ENCODE measurements at places on chromosomes 4 and X.

DNA sequence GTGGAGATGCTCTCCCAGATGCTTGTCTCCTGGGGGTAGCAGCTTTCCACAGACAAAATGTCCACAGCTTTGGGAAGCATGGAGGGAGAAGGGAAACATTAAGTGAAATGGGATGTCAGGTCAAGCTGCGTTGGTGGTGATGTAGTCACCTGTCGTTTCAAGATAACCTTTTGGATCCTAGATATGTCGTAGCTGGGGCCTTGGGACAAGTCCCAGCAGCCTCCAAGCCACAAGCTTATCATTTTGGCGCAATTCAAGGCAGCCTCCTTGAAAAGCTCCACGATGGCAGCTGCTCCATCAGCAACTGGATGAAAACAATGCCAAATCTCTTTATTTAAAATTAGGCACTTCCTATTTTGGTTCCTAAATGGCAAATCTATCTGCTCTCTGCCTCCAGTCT is 52.0 kb downstream of the RTL9 start:
- no peak for DNase-seq

DNA sequence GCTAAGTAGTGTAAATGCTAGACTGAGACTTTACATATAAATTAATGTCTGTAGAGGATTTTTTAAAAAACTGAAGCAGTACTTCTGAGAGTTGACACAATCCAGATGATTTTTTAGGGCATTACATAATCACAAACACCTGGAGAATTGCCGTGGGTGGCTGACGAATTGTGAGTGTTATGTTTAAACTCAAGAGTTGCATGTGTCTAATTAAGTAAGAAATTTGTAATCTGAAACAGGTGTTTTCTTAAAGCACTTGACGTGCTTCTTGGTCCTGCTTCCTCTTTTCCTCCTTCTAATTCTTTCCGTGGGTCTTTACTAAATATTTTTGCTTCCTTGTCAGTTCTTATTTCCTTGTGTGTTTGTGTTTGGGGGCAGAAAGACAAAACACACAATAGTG is 27.8 kb downstream of the PIR start:
- DNase-seq = no peak

- peak; percentile 74 for DNase-seq
Observed at GRCh38 chrX:34382416-34382815, 250.3 kb upstream of the FAM47A start.

GRCh38 chrX:100994352-100995281 is 25.1 kb downstream of the ARL13A start:
- no peak for DNase-seq

GRCh38 chr4:76830964-76831703 is 66.8 kb downstream of the SOWAHB start:
- peak; percentile 85 for DNase-seq

- DNase-seq = no peak
Observed at GRCh38 chrX:73213734-73214425, 771 bp downstream of the NAP1L2 start.

- DNase-seq = peak; percentile 1
Observed at GRCh38 chrX:147803948-147804347, 107.8 kb upstream of the FMR1 start.

DNA sequence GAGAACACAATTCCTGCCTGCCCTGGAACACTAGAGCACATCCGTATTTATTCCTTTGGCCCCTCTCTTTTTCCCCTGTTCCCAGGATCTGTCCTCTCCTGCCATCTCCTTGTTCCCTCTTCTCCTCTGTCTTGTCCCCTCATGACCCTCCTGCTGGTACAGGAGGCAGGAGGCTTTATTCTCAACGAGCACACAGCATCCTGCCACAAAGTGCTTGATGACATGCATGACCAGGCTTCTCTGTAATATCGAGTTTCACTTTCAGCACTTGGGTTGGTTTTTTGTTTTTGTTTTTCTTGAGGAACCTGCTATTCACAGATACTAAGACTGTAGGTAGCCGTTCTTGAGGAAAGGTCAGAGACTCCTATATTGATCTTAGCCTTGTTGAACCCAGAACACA is 35.3 kb downstream of the NALF2 start:
- no peak for DNase-seq

DNA sequence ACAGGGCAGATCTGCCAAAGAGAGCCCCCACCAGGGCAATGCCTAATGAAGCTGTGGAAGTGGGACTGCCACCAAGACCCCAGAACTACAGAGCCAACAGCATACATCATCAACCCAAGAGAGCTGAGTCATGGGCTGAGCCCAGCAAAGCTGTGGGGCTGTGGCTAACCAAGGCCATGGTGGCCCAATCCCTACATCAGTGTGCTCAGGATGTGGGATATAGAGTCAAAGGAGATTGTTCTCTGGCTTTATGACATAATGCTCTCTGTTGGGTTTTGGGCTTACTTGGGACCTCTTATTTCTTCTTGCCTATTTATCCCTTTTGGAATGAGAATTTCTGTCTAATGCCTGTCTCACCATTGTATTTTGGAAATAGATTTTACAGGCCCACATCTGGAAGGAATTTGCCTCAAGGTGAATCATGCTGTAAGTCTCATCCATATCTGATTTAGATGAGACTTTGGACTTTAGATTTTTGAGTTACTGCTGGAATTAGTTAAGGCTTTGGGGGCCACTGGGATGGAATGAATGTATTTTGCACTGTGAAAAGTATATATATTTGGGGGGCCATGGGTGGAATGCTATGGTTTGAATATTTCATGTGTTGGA is 5.4 kb upstream of the PRDM5 start:
- DNase-seq = no peak

GRCh38 chrX:124392794-124393193 is 46.4 kb downstream of the SH2D1A start:
- no peak for DNase-seq

- DNase-seq = peak; percentile 45
Observed at GRCh38 chr4:41413670-41414411, 124.1 kb upstream of the LIMCH1 start.

- DNase-seq = no peak
Observed at GRCh38 chrX:99901091-99901490, 509.0 kb downstream of the PCDH19 start.

DNA sequence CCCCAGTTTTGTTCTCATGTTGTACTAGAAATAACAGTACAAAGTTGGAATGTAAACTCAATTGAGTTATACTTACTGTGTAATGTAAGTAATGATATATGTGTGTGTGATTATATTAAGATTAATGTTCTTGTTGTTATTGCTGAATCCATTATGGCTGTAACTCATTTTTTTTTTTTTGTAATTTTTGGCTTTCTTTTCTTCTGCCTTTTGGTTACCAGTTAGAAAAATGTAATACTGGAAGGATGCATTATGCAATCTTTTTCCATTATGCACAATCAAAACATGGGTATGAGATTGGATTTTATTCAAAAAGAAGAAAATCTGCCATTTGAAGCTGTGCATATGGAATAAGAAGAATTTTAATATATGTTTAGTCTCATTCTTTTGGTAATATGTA is 34.0 kb downstream of the BANK1 start:
- DNase-seq = peak; percentile 20

DNA sequence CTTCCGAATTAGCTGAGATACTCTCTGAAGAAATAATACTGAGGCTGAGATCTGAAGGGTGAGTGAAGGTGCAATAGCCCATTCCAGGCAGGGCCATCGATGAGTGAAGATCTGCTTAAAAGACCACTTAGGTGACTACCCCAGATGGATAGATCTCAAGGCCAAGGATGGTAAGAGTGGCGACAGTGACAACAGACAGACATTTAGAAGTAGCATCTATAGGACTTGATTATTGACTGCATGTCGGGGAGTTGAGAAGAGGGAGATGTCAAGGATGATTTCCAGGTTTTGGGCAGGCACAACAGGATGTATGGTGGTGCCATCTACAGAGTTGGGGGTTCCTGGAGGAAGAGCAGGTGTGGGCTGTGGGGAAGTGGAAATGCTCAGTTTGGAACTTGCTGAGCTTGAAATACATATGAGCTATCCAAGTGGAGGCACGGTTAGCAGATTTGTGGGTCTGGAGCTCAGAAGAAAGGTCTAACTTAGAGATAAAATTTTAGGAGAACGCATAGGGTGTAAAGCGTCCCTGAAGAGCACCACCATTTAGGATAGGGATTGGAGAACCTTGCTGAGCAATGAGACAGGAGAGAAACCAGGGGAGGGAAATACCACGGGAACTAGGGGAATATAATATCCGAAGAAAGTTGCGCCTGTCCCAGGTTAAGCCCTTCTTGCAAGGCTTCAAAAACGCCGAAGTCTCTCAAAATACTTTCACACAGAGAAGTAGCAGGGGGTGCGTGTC is 688 bp downstream of the UFSP2 start:
- no peak for DNase-seq

DNA sequence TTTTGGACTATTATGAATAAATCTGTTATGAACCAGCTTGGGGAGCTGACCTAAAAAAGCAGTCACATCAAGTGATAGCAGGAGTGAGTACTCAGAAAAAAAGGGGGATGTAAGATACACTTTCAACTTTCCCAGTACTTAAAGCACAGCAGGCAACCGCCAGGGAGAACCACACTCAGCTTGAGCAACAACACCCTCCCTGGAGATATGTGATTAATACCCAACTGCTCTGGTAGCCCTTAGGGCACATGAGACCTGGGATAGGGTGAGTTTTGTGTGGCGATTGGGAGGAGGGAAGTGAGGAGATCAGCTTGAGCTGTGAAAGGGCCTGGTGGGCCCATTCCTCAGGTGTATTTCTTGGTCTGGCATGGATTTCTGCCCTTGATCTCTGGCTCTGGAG is 220.3 kb upstream of the SFRP2 start:
- no peak for DNase-seq

GRCh38 chr4:103496800-103497199 is 223.0 kb downstream of the TACR3 start:
- DNase-seq = no peak

- no peak for DNase-seq
Observed at GRCh38 chr4:855880-856224, 29.9 kb upstream of the CPLX1 start.

- no peak for DNase-seq
Observed at GRCh38 chrX:80576806-80577533, 156.7 kb downstream of the TENT5D start.

GRCh38 chr4:38290366-38290765 is 330.2 kb downstream of the PTTG2 start:
- DNase-seq = peak; percentile 54

GRCh38 chrX:150525061-150525919 is 43.1 kb upstream of the MTM1 start:
- no peak for DNase-seq

GRCh38 chrX:110964786-110965185 is 131.2 kb upstream of the PAK3 start:
- no peak for DNase-seq

DNA sequence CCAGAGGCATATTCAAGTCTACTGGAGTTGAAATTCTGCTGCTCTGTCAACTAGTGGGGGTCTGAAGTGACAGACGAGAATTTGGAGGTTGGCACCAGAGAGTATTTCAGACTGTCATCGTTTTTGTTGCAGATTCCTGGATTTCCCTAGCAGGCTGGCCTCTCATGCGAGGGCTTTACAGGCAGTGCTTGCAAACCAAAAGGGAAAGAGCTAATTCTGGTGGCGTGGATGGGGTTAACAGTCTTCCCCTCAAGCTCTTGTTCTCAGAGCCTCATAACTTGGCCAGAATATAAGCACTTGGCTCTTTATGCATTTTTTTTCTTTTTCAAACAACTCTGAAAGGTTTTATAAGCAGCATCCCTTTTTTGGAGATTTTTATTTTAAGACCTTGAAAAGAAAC is at the start of gene SPARCL1:
Gene SPARCL1, minus strand, starts transcription at position 190 of the 400 bp plus-strand sequence. CDS start 29,802 bp downstream, outside the sequence.
- no peak for DNase-seq

- no peak for DNase-seq
Observed at GRCh38 chr4:183289688-183290087, 30.4 kb downstream of the CLDN22 start.

GRCh38 chr4:26420913-26421312 is 69.4 kb downstream of the CCKAR start:
- peak; percentile 18 for DNase-seq

GRCh38 chr4:81021142-81021944 is 9.2 kb upstream of the BMP3 start:
- no peak for DNase-seq

DNA sequence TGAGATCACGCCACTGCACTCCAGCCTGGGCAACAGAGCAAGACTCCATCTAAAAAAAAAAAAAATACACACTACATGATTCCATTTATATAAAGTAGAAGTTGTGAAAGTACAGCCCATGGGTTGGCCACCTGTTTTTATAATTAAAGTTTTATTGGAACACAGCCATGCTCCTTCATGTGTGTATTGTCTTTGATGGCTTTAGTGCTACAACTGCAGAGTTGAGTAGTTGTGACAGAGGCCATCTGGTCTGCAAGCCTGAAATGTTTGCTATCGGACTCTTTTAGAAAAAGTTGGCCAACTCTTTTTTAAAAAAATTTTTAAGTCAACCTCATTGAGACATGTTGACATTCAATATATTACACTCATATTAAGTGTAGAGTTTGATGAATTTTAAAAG is 41.2 kb upstream of the DUSP21 start:
- no peak for DNase-seq

DNA sequence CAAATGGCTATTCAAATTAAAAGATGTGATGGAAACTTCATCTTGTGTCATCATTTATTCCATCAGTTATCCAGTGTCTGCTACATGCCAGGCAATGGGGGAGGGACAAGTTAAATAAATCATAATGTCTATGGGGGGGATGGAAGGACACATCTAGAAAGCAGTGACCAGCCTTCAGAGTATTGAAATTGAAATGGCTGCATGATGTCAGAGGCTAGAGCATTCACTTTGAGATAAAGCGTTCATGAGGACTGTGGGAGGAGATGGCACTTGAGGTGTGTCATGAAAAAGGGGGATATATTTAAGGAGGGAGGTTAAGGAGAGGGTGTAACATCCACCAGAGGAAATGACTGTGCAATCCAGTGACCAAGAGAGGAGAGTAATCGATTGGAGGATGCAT is 50.6 kb downstream of the SLIT2 start:
- no peak for DNase-seq

GRCh38 chr4:186190581-186191199 is 677 bp upstream of the CYP4V2 start:
- DNase-seq = no peak

DNA sequence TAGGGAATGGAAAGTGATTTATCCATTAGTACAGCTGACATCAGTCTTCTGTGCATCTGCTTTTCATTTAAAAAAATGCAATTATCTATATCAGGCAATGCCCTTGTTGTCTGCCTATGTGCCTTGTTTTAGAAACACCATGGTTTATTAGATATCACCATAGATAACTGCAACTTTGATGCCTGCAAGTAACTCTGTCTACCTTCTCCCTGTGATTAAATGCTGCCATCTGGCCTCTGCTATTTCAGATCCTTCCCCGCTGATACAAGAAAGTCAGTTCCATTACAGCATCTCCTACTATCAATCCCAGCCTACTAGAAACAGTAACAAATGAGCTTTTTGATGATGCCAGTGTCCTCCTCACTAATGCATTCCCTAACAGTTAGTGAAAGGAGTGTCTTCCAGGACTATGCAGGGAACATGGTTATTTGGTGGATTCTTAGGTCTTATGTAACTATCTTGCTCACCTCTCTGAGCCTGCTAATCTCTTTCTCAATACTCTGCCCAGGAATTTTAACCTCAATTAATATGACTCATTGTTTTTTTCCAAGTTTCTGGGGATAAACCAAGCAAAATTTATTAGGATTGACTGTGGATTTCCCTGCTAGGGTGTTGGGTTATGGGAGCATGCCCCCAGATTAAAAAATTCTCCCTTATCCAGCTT is 444.9 kb downstream of the RAPGEF2 start:
- no peak for DNase-seq

GRCh38 chr4:42074294-42074693 is 78.2 kb downstream of the BEND4 start:
- DNase-seq = no peak
